ENCODE measurements at places on chromosomes 11 and 22. TPM values are rescaled to one million over a fixed set of nuclear protein-coding genes. Genes with fewer than 3 reads are reported as not detected.
A peak's percentile ranks its signal among the peaks of the same experiment; 100 is the strongest.

GLB1L2 gene
- 11.7 TPM for total RNA-seq

CUL5 gene
- total RNA-seq: 37.9 TPM

PAMR1 gene
- 0.38 TPM for total RNA-seq

KCNJ4 gene
- total RNA-seq: 2.2 TPM

TMEM191C gene
- total RNA-seq: 5.1 TPM

TBC1D10A gene
- total RNA-seq: 10.6 TPM

PHLDA2 gene
- 1.2 TPM for total RNA-seq

GRCh38 chr11:118514103-118514502 lies 13.2 kb upstream of the TTC36 start:
- DNase-seq: no peak

- no peak for DNase-seq
Measured at GRCh38 chr22:19666673-19667593, 47.4 kb upstream of the SEPTIN5 start.

GRCh38 chr11:70603114-70603755 lies 204.9 kb downstream of the CTTN start:
- no peak for DNase-seq

DNA sequence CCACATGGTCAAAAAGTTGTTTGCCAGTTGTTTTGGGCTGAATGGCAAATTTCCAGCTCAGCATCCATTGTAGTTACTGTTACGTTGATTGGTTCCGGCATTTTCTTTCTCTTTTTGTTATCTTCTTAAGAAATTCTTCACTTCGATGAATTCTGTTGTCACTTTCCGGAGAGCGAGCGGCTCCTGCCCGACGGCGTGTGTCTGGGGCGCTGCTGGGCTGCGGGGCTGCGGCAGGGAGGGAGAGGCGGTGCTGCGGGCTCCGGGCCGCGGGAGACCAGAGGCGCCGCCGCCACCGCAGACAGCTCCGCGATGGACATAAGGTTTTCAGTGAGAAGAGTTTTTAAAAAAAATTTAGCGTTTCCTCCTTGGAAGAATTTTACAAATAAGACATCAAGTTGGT lies 117.4 kb downstream of the RRM1 start:
- no peak for DNase-seq

DNA sequence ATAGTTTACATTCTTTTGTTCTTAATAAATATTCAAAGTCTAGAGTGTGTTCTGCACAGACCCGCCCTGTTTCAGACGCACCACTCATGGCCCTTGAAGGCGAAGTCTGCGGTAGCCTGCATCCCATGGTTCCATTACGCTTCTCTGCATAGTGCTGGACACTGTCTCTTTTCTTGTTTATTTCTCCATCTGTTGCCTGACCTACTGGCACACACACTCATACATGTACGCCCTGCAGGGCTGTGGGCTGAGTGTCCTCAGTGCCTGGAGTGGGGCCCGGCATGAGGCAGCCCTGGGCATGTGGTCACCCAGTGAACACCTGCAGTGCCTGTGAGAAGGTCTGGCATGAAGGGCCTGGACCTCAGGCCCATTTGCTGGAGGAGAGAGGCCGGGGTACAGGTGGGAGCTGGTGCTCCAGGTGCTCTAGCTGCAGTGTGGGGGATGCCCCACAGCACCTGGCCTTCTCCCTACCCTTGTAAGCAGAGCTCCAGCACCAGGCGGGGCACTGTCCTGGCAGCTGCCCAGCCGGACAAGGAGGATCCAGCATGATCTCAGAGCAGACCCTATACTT lies 404.1 kb downstream of the TBC1D22A start:
- no peak for DNase-seq

GRCh38 chr22:30994960-30995359 lies 25.9 kb downstream of the TUG1 start:
- no peak for DNase-seq

DNA sequence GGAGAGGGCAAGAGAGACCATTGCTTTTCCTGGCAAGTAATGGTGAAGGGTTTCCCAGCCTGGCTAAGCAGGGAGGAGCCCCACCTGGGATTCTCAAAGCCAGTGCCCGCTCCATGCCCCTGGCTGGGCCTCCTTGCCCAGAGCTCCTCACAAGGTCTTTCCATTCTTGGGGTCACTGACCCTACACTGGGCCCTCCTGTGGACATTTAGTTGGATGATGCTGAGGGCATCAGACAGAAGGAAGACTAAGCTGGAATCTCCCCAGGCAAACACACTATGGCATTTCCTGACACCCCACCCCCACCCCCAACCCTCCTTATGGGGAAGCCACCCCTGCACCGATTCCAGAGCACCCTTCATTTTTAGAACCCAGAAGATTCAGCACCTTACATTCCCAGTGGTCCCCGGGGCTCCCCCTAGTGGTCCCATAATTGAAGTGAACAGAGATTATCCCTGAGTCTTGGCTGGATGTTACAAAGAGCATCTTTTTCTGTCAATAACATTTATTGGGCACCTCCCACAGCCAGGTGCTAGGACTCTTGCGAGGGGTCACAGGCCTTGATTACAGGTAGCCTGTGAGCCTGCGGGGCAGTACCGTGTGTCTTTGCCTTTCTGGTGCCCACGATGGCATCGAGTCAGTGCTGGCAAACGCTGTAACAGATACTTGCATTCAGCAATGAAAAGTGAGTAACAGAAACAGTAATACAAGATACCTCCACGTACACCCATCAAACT lies 548.5 kb downstream of the BUD13 start:
- DNase-seq: peak; percentile 42

- no peak for DNase-seq
Measured at GRCh38 chr11:93967944-93968343, 53.2 kb upstream of the HEPHL1 start.

DNA sequence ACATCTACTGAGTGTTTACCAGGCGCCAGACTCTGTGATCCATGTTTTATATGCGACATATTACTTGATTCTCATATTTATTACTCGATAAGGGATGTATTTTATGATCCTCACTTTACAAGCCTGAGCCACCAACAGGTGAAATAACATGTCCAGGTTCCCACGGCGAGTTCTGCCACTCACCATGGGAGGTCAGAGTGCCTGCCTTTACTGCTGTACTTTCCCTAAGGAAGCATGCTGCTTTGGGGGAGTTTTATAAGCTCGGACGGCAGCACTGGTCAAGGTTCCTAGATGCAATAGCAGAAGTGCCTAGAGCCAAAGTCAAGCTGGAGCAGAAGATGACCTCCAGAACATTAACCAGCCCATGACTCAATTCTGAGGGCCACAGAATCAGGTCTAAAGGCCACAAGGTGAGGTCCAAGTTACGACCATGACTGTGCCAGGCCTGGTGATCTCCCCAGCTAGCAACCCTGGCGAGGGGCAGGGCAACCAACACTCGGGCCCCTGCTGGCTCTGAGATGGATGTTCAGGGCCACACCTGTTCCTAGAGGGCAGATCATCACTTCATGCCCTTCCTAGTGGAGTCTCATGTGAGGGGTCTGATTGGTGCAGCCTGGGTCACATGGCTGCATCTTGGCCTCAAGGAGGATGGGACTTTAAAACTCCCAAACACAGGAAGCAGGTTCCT lies 14.2 kb downstream of the IFT27 start:
- no peak for DNase-seq

DNA sequence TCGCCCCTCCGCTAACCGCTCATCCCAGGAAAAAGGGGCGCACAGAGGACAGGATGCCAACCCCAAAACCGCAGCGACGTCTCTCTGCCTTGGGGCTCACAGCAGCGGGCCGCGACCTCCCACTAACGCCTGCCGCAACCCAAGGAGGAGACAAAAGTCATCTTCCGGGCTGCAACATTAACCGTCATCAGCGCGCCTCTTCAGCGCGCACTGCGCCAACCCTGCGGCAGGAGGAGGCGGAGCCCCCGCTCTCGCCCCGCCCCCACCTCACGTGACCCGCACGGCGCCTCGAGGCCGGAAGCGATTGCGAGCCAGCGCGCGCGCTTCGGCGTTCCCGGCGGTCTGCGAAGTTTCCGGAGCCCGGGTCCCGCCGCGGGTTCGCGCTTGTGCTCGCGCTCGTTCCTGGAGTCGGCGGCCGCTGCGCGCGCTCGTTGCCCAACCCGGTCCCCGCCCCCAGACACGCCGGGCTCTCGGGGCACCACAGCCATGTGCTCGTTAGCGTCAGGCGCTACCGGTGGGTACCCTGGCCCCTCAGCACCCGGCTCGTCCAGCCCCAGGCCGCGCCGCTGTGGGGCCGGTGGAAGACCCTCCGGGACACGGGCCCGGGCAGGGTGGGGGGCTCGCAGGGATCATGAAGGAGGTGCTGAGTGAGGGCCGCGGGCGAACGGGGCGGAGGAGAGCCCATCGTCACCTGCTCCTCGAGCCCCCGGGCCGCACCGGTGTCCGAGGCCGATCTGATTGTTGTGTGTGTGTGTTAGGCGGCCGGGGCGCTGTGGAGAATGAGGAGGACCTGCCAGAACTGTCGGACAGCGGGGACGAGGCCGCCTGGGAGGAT lies at the start of gene PRMT3:
Gene PRMT3 (plus strand): TSS at position 456 of the 835 bp plus-strand sequence. CDS start 31 bp downstream, at position 487.
- DNase-seq: peak; percentile 94
